ENCODE measurements at places on chromosomes 13 and 19.
A peak's percentile ranks its signal among the peaks of the same experiment; 100 is the strongest.

GRCh38 chr19:15101479-15102082, 5.6 kb upstream of the SYDE1 start:
- no peak for DNase-seq

- DNase-seq = no peak
Observed at GRCh38 chr19:33988601-33989000, 183.7 kb upstream of the LSM14A start.

DNA sequence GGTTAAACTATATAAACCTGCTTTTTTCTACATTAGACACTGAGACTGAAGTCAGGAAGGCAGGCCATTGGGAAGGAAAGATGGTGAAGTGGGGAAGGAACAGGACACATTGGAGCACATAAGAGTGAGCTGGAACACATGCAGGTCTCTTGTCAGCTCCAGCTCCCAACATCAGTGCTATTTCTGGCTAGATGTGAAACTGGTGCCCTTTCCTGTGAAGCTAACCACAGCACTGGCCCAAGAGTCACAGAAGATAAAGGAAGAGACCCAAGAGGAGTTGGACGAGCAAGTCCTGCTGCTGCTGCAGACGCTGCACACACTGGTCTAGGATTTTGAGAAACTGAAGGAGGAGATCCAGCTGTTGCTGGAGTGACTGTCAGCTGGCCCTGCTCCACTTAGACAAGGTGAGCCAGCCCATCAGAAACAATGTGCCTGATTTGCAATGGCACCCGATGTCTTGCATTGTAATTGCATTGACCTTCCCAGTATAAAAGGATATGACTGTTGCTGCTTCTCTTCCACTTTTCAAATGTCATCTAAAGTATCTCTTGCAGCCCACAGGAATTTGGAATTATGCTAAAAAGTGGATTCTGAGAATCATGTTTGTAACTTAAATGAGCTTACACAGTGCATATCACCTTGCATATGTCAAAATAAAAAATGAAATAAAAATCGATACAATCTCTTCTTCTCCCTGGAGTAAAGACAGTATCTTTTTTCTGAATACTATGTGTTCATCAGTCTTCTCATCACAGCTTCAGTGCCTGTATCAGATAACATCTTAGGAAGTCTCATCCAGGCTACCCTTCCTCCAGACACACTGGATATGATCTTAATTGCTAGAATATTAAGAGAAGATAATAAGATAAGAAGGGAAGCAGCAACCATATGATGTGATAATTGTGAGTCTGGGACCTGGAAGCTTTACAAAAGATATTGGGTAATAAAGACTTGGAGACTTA, 230.7 kb upstream of the SPRY2 start:
- no peak for DNase-seq

DNA sequence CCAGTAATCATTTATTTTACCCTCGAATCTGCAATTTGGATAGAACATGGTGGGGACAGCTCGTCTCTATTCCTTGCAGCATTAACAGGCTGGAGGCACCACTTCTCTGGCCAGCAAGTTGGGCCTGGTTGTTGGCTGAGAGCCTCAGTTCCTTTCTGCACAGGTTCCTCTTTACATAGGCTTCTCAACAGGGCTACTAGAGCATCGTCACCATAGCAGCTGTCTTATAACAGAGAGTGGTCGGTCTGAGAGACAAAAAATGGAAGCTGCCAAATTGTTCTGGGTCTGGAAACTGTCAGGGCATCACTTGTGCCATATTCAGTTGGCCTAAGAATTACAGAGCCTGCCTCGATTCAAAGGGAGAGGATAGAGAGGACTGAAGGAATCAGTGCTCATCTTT, 86.7 kb downstream of the DNAJC15 start:
- no peak for DNase-seq

GRCh38 chr19:1042689-1043511, 3.0 kb downstream of the ABCA7 start:
- no peak for DNase-seq

DNA sequence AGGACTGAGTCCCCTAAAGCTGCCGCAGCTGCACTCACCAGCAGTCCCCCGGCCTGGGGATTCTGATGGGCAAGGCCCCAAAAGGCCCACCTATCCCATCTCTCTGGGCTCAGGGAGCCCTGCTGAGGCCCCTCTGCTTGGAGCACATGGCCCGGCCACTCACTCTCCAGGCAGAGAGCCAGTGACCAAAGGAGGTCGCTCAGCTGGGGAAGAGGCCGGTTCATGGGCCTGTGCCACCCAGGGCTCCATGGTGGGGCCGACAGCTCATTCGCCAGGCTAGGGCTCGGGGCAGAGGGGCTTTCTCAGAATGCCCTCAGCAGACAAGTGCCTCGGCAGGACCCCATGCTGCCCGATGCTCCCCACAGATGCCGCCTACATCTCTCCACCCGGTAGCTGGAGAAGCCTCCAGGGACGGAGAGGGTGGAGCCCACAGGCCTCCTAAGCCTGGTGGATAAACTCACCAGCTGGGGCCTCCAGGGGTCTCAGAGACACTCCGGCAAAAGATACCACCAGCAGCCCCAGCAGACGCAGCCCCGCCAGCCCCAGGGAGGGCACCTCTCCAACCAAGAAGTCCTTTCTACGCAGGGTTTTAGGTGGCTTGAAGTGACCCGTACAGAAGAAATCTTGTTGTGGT, 54.4 kb downstream of the MLLT1 start:
- DNase-seq = no peak

- DNase-seq = no peak
Observed at GRCh38 chr13:20953245-20953931, 50.8 kb upstream of the XPO4 start.

- DNase-seq = no peak
Observed at GRCh38 chr13:73849292-73849691, 284.9 kb downstream of the KLF12 start.

GRCh38 chr13:92806215-92806614, 420.4 kb upstream of the GPC6 start:
- DNase-seq = no peak

GRCh38 chr13:106593132-106593531, 25.2 kb upstream of the ARGLU1 start:
- no peak for DNase-seq

- no peak for DNase-seq
Observed at GRCh38 chr13:104327211-104327610, 1261.0 kb upstream of the SLC10A2 start.

- no peak for DNase-seq
Observed at GRCh38 chr13:29118471-29118870, 298.3 kb downstream of the MTUS2 start.

- no peak for DNase-seq
Observed at GRCh38 chr13:55199134-55199533, 1941.6 kb upstream of the PRR20A start.

- no peak for DNase-seq
Observed at GRCh38 chr13:60268203-60268555, 104.5 kb upstream of the DIAPH3 start.

DNA sequence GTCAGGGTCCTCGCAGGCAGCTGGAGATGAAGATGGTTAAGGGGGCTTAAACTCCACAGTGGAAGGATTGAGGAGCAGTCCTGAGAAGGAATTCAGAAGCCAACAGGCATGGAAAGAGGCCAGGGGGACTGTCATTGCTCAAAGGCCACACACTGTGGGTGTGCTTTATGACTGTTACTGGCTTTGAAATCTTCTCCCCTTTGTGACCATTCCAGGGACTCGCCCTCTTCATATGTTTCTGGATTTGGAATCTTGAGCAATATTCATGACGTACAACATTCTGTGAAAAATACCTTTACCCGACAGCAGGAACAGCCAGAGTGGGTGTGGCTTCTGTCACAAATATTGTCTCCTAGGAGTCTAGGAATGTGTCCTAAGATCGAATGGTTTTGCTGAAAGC, 16.6 kb downstream of the CEACAM7 start:
- DNase-seq = no peak

- DNase-seq = no peak
Observed at GRCh38 chr19:5838353-5839064, 993 bp downstream of the FUT6 start.

GRCh38 chr19:8148410-8149260, 757 bp downstream of the FBN3 start:
- no peak for DNase-seq

DNA sequence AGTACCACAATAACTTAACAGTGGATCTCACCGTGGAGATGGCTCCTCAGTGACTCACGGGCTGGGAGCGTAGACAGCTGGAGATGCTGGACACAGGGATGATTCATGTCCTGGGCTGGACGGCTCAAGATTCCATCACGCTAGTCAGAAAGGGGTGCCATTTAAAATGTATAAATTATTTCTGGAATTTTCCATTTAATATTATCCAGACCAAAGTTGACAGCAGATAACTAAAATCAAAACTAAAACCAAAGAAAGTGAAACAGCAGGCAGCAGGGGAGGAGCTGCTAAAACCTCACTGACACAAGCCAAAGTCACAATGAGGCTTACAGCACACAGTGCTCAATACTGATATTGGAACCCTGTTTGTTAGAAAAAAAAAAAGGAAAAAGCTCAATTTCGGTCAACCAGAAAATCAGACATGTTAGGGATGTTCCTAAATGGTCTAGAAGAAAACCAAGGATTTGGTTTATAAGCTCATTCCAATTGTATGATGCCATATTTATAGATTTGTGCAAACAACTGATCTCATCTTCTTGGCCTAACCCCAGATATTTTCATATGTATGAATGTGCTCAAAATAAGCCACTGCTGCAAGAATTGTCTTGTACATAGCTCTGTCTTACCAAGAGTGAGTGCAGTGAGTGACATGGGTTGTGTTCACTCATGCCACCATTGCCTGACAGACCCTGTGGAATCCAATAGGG, 111.8 kb downstream of the SACS start:
- DNase-seq = peak; percentile 80

DNA sequence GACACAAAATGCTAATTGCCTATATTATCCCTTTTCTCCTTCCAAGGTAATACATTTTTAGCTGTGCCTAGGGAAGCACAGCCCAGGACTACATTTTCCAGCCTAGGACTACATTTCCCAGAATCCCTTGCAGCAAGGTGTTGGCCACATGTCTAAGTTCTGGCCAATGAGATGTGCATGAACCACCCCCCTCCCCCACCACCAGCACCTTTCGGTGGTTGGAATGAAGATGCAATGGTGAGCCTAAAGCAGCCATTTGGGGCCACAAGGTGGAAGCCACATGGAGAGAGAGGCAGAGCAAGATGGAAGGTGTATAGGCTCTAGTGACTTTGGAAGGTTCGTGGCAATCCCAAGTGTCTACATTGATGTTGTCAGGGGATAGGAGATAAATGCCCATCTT, 16.2 kb downstream of the UNC13A start:
- no peak for DNase-seq

GRCh38 chr13:41133951-41134350, 1.3 kb upstream of the KBTBD6 start:
- DNase-seq = no peak

GRCh38 chr19:33470686-33471085, 50.9 kb downstream of the PEPD start:
- DNase-seq = no peak

DNA sequence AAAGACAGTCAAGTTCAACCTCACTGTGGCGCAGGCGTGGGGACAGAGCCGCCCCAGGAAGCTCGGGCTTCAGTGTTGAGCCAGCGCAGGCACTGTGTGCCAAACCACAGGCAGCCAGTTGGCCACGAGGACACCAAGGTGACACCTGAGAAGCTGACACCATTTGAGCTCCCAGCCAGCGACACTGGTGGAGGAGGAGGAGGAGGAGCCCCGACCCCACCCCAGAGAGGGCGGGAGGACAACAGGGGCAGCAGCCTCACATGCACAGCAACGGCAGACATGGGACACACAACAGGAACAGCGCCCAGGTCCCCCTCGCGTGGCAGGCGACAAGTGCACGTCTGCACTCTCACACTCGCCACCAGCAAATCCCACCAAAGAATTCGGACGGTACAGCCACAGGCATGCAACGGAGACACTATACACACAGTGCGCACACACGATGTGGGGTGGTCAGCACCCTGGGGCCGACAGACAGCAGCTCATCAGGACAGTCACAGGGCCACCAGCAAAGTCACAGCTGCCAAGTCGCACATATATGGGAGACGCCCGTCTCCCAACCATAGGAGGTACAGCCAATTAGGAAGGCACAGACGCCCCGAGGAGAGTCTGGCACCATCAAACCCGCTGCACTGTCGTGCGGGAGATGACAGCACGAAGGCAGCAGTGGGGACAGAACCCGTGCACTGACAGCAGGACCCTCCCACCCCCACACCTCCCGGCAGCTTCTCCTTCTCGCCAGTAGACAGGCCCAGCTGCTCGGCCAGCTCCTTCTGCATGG, 3.4 kb downstream of the EIF3G start:
- no peak for DNase-seq

- no peak for DNase-seq
Observed at GRCh38 chr13:71408416-71408815, 458.6 kb downstream of the DACH1 start.

GRCh38 chr13:24161010-24161775, 673 bp downstream of the SPATA13 start:
- no peak for DNase-seq

DNA sequence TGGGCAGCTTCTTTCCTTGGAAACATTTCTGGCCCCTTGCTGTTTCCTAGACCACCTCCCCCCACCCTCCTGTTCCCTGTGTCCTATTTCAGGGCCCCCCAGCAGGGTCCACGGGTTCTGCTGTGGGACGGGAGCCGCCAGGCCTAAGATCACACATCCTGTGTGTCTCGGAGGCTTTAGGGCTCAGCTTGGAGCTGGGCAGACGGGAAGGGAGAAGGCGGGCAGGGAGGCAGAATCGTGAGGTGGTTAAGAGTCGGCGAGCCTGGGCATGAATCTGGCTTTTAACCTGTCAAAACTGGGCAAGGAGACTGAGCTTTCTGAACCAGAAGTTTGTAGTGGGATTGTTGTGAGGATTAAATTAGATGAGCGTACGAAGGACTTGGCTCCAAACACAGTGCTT, 4.8 kb downstream of the KCNC3 start:
- no peak for DNase-seq

GRCh38 chr13:95156208-95156607, 145.0 kb downstream of the ABCC4 start:
- no peak for DNase-seq

- no peak for DNase-seq
Observed at GRCh38 chr19:45469945-45470761, 2.4 kb downstream of the FOSB start.

- DNase-seq = no peak
Observed at GRCh38 chr13:30143666-30144400, 163.5 kb downstream of the KATNAL1 start.

DNA sequence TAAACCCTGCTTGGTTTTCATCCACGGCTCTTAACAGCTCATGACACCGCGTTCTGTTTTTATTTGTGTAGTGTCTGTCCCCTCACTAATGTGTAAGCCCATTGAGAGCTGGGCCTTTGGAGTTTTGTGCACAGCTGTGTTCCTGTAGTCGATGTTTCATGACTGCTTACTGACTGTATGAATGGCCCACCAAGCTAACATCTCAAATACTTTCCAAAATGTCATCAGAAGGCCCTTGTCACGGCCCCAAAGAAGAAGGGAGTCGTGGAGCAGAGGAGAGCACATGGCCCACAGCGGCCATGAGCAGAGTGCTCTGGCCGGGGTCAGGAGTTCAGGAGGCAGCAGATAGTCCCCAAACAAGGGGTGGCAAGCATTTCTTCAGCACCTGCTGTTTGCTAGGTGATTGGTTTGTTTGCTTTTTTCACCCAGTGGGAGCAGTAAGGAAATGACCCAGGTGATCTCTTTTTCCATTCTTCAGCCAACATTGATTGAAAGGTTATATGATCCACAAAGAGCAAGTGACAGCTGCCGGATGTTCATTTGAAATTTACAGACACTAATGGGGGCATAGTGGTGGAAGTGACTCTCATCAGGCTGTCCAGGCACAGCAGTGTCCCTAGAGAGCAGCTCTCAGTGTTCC, 315.2 kb downstream of the ATP8A2 start:
- no peak for DNase-seq
